ENCODE measurements at places on chromosomes 6 and 20.

DNA sequence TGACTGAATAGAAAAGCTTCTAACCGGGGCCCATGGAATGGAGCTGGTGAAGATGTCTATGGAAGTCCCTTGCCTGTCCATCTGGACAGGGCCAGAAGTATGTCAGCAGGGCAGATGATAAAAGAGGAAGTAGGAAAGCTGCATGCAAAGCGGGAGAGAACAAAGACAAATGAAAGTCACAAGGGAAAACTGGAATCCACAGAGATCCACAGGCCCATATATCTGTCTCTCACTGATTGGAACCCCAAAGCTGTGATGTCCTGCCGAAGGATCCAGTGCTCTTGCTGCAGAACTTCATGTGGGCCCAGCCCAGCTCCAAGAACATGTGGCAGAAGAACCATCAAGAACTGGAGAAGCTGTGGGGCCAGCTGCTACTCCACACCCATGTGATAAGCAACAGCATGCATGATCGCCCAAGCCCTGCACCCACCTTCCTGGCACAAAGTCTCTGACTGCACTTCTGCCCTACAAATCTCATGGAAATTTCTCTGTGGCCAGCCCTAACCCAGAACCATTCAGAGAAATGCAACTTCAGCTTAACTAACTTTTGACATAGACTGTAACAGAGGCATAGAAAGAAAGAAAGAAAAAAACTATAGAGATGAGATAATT is 716.0 kb downstream of the KIF16B start:
- DNase-seq: no peak

- DNase-seq: no peak
Observed at GRCh38 chr6:56953597-56954402, 1.1 kb upstream of the BEND6 start.

- no peak for DNase-seq
Observed at GRCh38 chr6:112202639-112203341, 51.6 kb downstream of the LAMA4 start.

- no peak for DNase-seq
Observed at GRCh38 chr20:1375515-1375914, 17.3 kb downstream of the FKBP1A start.

DNA sequence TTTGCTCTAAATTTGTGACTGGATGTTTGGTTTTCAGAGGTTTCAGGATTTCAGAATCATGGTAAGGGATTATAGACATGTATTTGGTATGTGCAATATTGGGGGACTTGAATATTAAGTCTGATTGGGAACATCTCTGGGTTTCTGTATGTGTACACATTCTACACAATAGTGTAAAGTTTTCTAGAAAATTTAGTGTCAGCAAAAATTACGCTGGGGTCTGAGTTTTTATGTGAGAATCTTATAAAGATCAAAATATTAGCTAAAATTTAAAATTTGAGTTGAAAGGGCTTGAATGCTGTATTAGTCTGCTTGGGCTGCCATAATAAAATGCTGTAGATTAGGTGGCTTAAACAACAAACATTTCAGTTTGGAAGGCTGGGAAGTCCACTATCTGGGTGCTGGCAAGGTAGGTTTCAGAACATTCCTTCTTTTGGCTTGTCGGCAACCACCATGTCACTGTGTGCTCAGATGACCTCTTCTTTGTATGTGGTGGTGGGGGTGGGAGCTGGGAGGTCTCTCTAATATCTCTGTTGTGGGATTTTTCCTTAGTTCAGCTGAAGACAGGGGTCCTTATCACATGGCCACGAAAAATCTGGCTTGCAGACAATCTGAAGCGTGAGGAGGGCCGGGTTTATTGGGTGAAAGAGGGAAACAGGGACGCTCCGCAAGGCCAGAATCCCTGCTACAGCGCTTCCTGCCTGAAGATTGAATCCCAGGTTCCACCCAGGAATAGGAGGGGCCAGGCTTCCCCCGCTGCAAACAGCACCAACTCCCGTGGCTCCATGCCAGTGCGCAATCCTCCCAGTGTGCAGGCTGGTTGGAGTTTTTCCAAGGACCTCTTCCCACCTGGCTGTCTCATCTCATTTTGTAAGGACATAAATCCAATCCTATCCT is 299.7 kb downstream of the PLCB1 start:
- no peak for DNase-seq

GRCh38 chr20:50111120-50111828 is 1.7 kb downstream of the UBE2V1 start:
- DNase-seq: no peak

DNA sequence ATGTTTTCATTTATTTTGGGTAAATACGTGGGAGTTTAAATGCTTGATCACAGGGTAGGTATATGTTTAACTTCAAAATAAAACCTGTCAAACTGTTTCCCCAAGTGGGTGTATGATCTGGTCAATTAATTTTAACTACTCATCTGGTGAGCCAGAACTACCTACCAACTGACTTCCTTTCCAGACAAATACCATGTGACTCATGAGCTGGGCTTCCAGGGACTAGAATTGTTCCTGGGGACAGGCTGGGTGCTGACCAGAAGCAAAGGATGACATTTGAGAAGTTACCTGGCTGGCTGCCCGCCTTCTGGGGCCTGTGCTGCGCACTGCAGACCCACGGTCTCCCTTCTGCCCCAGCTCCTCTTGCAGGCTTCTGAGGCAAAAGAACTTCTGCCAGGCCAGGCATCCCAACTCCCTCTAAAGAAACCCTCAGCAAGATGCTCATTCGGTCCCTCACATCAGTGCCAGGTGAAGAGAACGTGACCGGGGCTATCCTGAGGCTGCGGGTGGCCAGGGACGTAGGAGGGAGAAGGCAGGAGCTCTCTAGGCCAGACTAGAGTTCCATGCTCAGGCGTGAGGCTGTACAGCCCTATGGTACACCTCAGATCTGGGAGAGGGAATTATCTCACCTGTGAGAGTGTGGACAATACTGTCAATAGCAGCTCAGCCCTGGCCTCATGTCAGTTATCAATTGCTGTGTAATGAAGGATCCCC is 103.6 kb downstream of the JPH2 start:
- DNase-seq: no peak

DNA sequence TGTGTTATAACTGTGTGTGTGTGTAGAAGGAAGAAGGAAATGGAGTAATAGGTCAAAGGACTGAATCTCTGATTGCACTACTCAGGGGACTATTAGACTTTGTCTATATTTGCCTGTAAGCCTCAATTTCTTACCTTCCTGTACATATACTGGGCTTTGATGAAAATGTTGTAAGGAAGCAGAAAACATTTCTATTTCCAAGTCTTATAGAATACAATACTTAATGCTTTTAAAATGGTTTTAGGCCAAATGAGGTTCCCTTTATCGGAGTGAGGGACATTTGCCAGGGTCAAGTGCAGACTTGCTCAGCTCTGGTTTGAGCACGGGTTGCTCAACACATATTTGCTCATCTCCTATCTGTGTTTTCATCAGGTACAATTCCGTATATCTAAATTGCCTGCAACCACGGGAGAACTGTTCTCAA is 28.3 kb downstream of the MEP1A start:
- no peak for DNase-seq

DNA sequence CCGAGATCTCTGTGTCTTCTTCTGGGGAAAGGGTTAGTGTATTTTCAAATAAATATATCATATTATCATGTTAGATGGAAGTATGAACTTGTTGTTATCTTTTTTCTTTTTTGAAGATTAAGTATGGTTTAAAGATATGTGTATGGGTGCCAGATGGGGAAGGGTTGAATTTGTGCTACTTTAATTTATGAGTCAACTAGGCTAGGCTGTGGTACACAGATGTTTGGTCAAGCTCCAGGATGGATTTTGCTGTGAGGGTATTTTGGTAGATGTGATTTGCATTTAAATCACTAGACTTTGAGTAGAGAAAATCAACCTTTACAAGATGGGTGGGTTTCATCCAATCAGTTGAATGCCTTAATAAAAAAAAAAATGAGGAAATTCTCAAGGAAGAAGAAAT is 886.6 kb upstream of the ADGRB3 start:
- DNase-seq: no peak

- DNase-seq: no peak
Observed at GRCh38 chr20:57772349-57772964, 62.6 kb upstream of the PMEPA1 start.

GRCh38 chr6:126535595-126535994 is 195.7 kb downstream of the CENPW start:
- DNase-seq: no peak

DNA sequence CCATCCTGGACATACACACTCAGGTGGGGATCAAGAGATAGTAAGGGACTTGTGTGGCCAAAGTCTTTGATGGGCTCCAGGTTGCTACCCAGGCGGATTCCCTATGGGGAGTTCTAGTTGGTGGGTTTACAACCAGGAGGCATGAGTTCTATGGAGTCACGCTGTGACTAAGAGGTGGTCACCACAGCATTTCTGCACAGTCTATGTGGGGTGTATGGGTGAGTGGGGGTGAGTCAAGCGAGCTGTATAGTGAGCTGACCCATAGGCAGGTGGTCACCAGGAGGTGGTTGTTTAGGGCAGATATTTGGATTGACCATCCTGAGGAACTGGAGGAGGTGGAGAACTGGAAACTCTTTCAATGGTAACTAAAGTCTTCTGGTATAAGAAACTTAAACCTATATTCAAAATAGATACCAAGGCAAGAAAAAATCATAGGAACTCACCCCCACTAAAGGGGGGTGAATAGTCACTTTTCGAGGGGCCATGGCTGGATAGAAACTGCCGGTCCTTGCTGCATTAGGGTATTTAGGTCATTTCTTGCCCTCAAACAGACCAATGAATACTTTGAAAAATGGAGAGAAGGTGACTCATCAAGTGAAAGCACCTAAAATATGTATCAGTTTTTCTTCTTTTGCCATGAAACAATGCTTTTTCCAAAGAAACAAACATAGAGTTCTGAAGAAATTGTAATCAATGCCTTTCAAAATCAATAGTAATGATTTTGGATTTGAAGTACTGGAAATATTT is 84.3 kb upstream of the NRN1 start:
- DNase-seq: no peak

GRCh38 chr20:496126-496696 is 33.9 kb upstream of the TBC1D20 start:
- DNase-seq: no peak

DNA sequence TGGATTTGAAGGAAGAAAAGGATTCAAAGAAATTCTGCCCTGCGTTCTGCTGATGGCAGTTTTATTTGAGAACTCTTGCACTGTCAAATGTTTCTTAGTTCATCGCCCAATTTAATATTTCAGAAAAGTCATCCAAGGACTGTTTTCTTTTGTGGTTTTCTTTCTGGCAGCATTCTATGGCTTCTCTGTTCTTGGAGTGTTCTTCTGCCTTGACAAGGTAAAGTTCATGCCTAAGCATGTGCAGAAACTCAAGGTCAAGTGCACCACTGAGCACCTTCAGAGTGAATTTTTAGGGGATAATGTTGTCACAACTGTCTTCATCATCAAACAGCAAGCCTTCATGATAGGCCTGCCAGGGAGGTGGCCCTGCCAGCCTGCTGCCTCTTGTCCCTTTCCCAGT is 225.6 kb downstream of the PLCB1 start:
- no peak for DNase-seq

GRCh38 chr6:169905041-169905807 is 153.8 kb downstream of the ERMARD start:
- no peak for DNase-seq

DNA sequence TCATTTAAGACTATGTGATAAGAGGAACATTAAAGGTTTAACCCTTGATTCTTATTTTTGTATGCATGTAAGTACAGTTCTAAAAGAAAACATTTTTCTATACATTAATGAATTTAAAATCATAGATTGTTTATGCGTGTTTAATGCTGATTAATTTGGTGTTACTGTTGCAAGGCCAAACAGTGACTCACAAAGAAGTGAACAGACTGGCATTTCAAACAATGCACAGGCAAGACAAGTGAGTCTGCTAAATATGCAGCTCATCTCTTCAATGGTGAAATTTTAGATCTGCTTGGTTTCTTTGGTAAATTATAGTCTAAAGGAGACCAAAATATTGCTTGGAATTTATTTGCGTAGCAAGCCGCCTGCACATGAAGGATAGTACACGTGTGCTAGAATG is 417.4 kb upstream of the SOX4 start:
- DNase-seq: no peak

DNA sequence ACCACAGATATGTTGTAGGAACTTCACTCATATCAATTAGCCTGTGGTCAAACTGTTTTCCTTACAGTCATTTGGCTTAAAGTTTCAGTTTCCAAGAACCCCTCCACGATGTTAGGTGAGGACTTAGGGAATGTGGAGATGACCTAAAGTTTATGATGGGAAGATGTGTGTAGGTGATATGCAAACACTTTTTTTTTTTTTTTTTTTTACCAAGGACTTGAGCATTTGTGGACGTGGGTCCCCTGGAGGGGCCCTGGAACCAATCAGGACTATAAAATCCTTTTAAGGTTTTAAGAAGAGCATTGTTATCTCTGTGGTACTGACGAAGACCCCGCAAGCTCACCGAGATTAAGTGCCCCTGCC is 478 bp upstream of the MTHFD1L start:
- no peak for DNase-seq

GRCh38 chr20:33554914-33555420 is 65.1 kb downstream of the CBFA2T2 start:
- DNase-seq: peak; percentile 35

- no peak for DNase-seq
Observed at GRCh38 chr20:11906626-11907480, 10.8 kb upstream of the BTBD3 start.

DNA sequence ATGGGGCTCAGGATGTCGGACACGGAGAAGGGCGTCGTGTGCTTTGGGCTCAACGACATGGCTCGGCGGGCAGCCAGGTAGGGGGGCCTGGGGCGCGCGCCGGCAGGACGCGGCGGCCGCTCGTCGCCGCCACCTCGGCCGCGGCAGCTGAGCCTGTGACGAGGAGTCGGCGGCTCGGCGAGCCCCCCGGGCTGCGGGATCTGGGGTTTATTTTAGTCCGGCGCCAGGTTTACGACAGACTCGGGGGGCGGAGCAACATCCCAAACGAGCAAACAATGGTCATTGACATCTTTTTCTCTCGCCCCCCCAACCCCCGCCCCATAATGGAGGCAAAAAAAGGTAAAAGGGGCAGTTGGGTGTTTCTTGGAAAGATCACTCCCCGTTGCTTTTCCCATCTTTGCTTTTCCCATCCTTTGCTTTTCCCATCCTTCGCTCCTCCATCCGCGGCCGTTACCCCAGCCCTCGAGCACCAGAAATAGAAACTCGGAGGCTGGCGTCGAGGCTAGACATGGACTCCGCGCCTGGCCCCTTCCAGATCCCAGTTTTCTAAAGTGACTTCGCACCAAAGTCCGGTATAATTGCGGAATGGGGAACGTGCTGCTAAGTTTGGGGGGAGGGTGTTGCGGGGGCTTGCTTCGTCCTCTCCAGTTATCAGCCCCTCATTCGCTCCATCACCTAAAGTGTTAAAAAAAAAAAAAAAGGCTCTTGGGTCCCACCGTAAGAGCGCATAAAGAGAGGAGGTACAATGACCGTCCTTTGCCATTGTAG is at the start of gene NKX2-4:
NKX2-4 (minus strand) TSS at position 186 of the 768 bp plus-strand sequence; CDS start at position 59, 127 bp downstream.
- peak; percentile 62 for DNase-seq
